WTC11 (cell line): ENCODE measurements at places on chromosomes 2 and 18. TPM values are rescaled to one million over a fixed set of nuclear protein-coding genes. Genes with fewer than 3 reads are reported as not detected.

GRCh38 chr2:189232759-189233406 is 53.3 kb upstream of the COL5A2 start:
- no peak overlapping the region; the same call in 1 of the 2 replicates for H3K27ac ChIP-seq
- no peak overlapping the region for H3K4me3 ChIP-seq
- no peak for DNase-seq
- H3K4me1 ChIP-seq = peaks cover 2% of the 10 kb centered on the region; the same call in 1 of the 2 replicates
- no peaks in the 10 kb centered on the region for H3K36me3 ChIP-seq

The CASP10 gene
- 2.8 to 2.9 TPM (median 2.8 TPM) in 3 replicates for total RNA-seq

The AKAIN1 gene
- not detected in 3 replicates for total RNA-seq

GRCh38 chr2:187615364-187615763 is 61.1 kb upstream of the TFPI start:
- no peak overlapping the region for H3K4me3 ChIP-seq
- H3K27me3 ChIP-seq = peaks cover 26% of the 10 kb centered on the region
- H3K36me3 ChIP-seq = no peaks in the 10 kb centered on the region
- no peak overlapping the region for H3K27ac ChIP-seq
- no peak for DNase-seq

The PPP1R7 gene
- total RNA-seq = 44.0 to 49.1 TPM (median 49.0 TPM) in 3 replicates

DNA sequence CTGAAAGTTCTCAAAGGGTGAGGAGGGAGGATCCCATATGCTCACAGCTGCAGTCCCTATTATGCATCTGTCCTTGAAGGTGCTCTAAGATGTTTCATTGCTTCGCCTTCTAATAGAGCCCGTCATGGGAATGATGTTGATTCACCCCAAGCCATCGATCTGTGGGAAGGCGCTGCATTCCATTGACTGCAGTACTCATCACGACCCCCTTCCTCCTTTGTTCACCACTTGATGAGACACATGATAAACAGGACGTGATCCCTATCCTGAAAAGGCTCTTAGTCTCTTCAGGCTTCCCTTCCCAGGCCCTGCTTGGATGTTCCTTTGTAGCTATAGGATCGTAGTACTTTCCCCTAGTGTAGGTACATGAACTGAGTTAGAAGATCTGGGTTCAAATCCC is 181.8 kb downstream of the AGPS start:
- no peak for DNase-seq
- no peak overlapping the region for H3K4me3 ChIP-seq
- 0 out of 2 replicates have a peak, but pooled peaks cover 8% of the 10 kb centered on the region for H3K27me3 ChIP-seq
- H3K36me3 ChIP-seq = no peaks in the 10 kb centered on the region
- H3K27ac ChIP-seq = no peak overlapping the region

DNA sequence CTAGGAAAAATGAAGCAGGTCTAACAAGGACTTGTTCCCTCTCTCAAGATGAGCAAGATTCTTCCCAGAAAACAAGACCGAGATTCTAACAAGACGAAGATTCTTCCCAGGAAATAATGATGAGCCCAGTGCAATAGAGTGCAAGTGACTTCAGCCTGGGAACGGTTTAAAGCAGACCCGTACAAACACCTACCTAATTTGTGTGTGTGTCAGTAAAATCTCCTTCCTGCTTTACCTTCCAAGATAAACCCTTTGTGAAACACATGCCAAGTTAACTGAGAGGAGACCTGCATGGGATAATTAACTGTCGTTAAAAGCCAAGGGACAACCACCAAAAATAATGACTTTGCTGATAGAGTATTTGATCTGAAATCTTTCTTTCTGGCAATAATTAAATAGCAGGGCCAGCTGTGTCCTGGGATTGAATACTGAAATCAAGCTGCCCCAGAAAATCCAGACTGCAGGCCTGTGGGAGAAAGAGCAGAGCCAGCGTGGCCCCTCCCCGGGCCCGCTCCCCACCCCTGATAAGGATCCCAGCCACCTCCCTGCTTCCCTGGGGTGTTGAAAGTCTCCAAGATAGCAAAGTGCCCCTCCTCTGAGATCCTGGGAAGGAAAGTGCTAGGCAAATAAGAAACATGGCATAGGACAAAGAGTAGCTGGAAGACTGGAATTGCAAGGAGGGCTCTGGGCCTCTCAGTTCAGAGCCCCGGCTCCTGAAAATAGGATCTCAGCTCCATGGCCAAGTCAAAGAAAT is 145.5 kb downstream of the CYP26B1 start:
- no peak overlapping the region for H3K27ac ChIP-seq
- H3K36me3 ChIP-seq = no peaks in the 10 kb centered on the region
- H3K4me3 ChIP-seq = no peak overlapping the region
- no peaks in the 10 kb centered on the region; the same call in 1 of the 2 replicates for H3K27me3 ChIP-seq
- H3K4me1 ChIP-seq = peaks cover 11% of the 10 kb centered on the region

GRCh38 chr18:79943608-79944125 is 7.8 kb downstream of the SLC66A2 start:
- no peak overlapping the region for H3K27ac ChIP-seq
- no peaks in the 10 kb centered on the region; the same call in none of the 2 replicates for H3K27me3 ChIP-seq
- no peak overlapping the region for H3K4me3 ChIP-seq
- no peak for DNase-seq
- H3K4me1 ChIP-seq = peaks cover 13% of the 10 kb centered on the region

GRCh38 chr2:174681099-174682006 is 82.9 kb downstream of the CHRNA1 start:
- H3K27ac ChIP-seq = no peak overlapping the region
- no peaks in the 10 kb centered on the region for H3K36me3 ChIP-seq
- H3K4me1 ChIP-seq = peaks cover 17% of the 10 kb centered on the region
- no peak for DNase-seq
- peaks cover 60% of the 10 kb centered on the region for H3K27me3 ChIP-seq
- peak overlapping the region; percentile 66 for H3K4me3 ChIP-seq

GRCh38 chr18:8386669-8387380 is 222.4 kb upstream of the RAB12 start:
- no peak for DNase-seq
- H3K27me3 ChIP-seq = no peaks in the 10 kb centered on the region
- peaks cover 39% of the 10 kb centered on the region for H3K4me1 ChIP-seq
- no peak overlapping the region for H3K4me3 ChIP-seq

DNA sequence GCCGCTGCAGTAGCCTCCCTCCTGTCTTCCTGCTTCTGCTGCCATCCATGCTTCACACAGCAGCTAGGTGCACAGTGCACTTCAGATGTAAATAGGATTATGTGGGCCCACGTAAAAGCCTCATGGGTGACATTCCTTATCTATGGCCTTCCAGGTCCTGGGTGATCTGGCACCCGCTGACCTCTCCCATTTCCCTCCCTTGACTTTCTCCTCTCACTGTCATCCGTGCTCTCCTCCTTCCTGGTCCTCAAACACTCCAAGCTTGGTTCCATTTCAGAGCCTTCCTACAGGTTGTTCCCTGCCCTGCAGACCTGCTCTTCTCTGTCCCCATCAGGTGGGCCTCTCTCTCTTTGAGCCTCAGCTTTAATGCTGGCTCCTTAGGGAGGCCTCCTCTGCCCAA is 4.0 kb upstream of the SMYD5 start:
- H3K27ac ChIP-seq = no peak overlapping the region
- no peaks in the 10 kb centered on the region for H3K36me3 ChIP-seq
- H3K4me3 ChIP-seq = no peak overlapping the region

The TMEM182 gene
- 4.2 to 4.8 TPM (median 4.3 TPM) in 3 replicates for total RNA-seq

The TBR1 gene
- total RNA-seq = not detected in 3 replicates

The LCT gene
- total RNA-seq = 0.02 TPM in 1 of 3 replicates, not detected in the others

The SAG gene
- total RNA-seq = 0.14 TPM in 1 of 3 replicates, not detected in the others

DNA sequence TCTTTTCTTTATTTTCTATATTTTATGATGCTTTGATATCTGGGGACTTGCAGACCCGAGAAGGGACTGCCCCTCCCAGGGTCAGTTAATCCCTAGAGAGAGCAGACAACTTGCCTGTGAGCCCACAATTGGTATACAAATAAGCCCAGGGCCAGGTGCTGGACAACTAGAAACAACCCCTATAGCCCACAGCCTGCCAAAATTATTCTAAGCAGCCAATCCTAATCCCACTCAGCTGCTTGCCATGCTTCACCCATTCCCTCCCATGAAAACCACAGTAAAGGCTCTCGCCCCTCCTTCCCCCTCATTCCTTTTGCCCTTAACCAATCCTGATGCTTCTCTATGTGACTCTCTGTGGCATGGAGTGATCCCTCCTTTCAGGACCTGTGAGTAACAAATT is 380.7 kb downstream of the RBM43 start:
- H3K4me3 ChIP-seq = no peak overlapping the region
- peaks cover 23% of the 10 kb centered on the region for H3K4me1 ChIP-seq
- peaks cover 29% of the 10 kb centered on the region for H3K36me3 ChIP-seq
- no peaks in the 10 kb centered on the region for H3K27me3 ChIP-seq

GRCh38 chr2:33134086-33134771 is 187.5 kb downstream of the LTBP1 start:
- no peaks in the 10 kb centered on the region for H3K27me3 ChIP-seq
- H3K4me3 ChIP-seq = no peak overlapping the region
- peak overlapping the region; percentile 55; the same call in 1 of the 2 replicates for H3K27ac ChIP-seq
- H3K36me3 ChIP-seq = no peaks in the 10 kb centered on the region
- H3K4me1 ChIP-seq = peaks cover 36% of the 10 kb centered on the region

- H3K27me3 ChIP-seq = no peaks in the 10 kb centered on the region
- peaks cover 52% of the 10 kb centered on the region for H3K36me3 ChIP-seq
- no peak for DNase-seq
- no peak overlapping the region for H3K27ac ChIP-seq
- peaks cover 13% of the 10 kb centered on the region for H3K4me1 ChIP-seq
These were observed 69.0 kb downstream of the POLR1A start for GRCh38 chr2:86036669-86037138.

The KIAA2012 gene
- total RNA-seq = not detected in 3 replicates
